ENCODE measurements at places on chromosomes 4 and X.

DNA sequence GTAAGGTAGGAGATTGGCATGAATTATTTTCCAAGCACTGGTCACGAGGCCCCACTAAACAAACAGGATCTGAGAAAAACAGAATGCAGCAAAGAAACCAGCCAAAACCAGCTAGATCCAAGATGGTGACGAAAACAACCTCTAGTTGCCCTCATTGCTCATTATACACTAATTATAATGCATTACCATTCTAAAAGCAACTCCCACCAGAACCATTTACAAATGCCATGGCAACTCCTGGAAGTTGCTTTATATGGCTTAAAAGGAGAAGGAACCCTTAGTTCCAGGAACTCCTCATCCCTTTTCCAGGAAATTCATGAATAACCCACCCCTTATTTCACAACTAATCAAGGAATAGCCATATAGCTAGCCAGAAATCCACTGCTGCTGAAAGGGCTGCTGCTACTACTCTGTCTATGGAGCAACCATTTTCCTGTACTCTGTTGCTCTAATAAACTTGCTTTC is 69.3 kb downstream of the ABCB7 start:
- no peak for DNase-seq

DNA sequence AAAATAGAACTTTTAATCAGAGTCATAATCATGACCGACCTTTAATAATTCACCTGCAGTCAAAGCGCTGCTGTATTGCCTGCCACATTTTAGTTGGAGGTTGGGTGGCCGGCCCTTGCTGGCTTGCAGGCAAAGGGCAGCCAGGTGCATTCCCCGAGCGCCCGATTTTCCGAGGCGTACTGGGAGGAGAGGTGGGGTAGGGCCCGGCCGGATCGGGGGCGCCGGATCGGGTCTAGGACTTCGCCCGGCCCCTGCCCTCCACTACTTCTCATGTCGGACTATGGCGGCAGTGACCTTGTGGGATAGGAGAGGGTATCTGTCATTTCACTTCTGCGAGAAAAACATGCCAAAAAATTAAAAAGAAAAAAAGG is 2.5 kb upstream of the RS1 start:
- DNase-seq = no peak

- no peak for DNase-seq
These were observed 269.3 kb upstream of the HS3ST1 start for GRCh38 chr4:11698033-11698432.

DNA sequence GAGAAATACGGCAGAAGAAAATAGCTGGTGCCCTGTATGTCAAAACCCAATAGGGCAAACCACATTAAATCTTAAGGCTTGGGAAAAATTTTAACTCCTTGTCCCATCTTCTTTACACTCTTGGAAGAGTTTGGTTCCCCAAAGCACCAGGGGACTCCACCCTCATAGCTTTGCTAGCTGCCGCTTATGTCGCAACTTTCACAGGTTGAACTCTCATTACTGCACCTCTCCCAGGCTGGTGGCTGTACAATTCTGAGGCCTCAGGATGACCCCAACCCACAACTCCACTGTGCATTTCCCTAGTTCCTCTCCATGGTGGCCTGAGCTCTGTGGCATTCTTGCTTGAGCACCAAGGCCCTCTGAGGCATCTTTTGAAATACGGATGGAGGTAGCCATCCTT is 1478.8 kb downstream of the FAM133A start:
- DNase-seq = no peak

- peak; percentile 10 for DNase-seq
These were observed 640 bp downstream of the PHF8 start for GRCh38 chrX:54043541-54044125.

DNA sequence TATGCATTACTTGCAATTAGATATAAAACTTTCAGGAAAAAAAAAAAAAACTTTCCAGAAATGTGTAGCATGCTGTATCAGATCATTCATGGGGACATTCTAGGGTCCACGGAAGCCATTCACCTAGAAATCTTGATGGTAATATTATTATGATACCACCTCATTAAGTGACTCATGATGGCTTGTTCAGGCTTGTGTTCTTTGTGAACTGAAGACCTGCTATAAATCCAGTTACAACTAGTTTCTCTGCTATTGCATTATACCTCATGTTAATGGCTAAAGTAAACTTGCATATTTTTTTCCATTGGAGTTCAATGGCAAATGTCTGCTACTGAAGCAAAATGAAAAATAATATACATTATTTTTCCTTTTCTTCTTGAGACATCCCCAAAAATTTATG is 35.3 kb upstream of the PTPN13 start:
- no peak for DNase-seq

GRCh38 chr4:53716011-53716410 is 124.7 kb upstream of the LNX1 start:
- no peak for DNase-seq

DNA sequence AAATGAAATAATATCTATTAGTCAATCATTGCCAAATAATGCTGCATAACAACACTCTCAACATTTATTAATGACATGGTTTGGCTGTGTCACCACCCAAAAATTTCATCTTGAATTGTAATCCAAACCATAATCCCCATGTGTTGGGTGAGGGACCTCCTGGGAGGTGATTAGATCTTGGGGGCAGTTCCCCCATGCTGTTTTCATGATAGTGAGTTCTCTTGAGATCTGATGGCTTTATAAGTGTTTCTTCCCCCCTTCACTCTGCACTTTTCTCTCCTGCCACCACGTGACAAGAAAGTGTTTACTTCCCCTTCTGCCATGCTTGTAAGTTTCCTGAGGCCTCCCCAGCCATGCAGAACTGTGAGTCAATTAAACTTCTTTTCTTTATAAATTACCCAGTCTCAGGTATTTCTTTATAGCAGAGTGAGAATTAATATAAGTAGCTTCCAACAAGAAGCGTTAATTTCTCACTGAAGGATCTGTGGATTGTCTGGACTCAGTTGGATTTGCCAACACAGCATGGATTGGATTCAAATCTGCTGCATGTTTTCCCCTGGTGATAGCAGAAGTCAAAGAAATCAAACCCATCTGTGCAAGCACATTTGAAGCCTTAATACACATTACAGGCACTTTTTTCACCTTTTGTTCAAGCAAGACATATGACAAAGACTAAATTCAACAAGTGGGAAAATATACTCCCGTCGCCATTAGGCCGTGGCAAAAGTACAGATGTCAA is 216.6 kb downstream of the PDGFC start:
- no peak for DNase-seq

DNA sequence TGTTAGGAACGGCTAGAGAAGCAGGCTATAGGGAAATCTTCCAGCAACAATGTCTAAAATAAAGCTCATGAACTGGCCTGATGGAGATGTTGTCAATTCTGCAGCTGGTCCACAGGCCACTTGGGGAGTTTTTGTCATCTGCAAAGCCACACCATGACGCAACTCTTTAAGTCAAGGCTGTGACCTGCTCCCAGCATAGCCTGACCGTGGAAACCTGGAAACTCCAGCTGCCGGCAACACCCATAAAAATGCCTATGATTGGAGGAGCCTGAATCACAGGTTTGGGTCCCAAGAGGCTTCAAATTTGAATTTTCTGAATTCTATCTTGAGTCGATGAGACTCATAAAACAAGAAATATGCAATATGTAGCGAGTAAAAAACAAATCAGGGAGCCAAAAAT is 969.2 kb upstream of the PRKX start:
- no peak for DNase-seq

GRCh38 chrX:39550795-39551361 is 546.9 kb downstream of the BCOR start:
- DNase-seq = no peak

DNA sequence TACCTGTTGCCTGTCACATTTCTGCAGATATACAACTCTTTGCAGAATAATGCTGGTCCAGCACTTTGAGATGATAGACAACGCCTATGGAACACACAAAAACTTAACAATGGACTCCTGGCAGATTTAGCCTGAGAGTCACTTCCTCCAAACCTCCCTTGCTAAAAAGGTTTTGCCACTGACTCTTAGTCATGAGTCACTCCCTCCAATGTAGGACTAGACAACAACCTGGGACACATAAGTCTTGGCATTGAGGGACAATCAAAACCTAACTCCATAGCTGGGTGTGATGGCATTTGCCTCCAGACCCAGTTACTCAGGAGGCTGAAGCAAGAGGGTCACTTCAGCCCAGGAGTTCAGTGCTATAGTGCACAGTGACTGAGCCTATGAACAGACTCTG is 22.0 kb upstream of the EIF4E start:
- DNase-seq = no peak

DNA sequence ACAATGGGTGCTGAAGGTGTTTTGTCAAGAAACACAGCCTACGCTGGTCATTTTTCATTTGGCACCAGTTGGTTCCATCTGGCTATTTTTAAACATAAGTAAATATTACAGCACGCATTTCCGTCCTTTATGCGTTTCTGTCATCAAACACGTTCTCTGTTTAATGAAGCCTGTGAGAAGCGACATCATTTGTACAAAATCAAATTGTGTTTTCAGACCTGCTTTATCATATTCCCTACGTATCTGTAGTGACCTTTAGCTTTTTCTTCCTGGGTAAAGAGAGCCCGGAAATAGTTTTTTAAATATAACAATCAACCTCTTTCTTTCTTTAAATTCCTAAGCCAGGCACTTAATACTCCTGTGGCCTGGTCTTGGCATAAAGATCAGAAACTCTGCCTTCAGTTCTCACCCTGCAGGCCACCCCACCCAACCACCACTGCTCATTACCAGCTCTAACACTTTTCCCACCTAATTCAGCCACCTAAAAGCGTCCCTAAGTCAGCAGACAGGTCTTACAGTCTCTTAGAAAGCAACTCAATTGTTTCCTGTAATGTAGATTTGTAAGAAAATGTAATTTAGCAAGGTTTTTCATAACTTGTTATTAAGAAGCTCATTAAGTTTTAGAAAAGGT is 30.4 kb downstream of the ACSL1 start:
- DNase-seq = no peak

DNA sequence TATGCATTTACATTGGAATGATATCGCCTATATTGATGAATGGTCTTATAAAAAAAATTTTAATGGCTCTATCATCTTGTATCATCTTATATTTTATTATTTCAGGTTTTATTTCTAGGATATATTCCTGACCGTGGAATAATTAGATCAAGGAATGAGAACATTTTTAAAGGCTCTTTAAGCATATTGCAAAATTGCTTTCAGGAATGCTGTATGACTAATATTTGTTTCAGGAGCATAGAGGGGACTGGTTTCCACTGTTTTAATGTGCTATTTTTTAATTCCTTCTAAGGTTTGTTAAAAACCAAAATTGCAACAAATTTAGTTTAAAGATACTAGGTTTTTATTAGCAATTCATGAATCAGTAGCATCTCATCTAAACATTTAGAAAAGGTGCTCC is 120.2 kb downstream of the BMPR1B start:
- no peak for DNase-seq

DNA sequence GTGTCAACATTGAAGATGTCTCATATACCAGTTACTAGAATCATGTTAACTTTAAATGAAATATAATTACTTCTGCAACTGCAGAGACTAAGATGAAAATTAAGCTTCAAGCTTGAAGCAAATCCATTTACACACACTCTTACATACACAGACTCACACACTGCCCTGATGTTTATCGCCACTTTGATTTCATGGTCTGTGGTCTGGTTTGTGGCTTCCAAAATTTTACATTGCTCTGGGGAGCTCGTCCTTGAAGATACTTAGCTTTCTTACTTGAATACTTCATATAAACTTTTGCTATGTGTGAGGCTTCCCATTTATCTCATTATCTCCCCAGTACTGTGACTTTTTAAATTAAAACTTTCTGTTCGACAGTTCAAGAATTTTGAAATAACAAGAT is 35.8 kb downstream of the ARHGEF38 start:
- no peak for DNase-seq

- no peak for DNase-seq
These were observed 423.1 kb upstream of the INTU start for GRCh38 chr4:127209580-127210095.

DNA sequence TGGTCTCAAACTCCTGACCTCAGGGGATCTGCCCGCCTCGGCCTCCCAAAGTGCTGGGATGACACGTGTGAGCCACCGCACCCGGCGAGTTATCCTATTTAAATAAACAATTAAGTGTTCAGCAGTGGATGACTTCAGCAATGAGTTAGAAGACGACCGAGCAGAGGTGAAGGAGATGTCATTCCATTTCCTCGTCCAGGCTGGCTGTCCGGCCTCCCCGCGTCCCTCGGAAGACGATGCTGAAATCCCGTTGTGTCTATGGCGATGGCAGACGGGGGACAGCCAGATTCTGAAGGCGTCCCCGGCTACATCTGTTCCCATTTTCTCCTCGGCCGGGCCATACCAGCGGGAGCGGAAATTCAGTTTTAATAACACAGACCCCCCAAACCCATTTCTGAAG is 209.8 kb downstream of the CRLF2 start:
- no peak for DNase-seq

GRCh38 chr4:4666693-4667621 is 125.1 kb upstream of the STX18 start:
- no peak for DNase-seq

All from stimulated activated CD4-positive, alpha-beta T cell treated with anti-CD3 and anti-CD28 coated beads, TNF-alpha, amount 100 ng/mL, for 48 hours (primary cell).